Suppressor macrophage (primary cell): ENCODE measurements at places on chromosomes 7 and 10.

DNA sequence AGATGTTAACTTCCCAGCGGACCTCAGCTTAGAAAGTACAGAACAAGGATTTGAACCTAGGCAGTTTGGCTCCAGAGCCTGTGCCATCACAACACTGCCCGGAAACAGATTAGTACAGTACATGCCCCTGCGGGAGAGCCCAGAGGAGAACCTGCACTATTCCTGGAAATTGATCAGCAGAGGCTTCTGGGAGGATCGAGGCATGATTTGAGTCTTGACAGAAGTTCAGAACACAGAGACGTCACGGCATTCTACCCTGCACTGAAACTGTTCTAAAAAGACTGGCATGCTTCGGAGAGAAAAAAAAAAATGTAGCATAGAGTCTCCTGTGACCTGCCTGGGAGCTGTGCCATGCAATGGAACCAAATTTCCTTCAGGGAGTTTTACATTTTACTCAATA is 9.2 kb upstream of the IL6 start:
- no peak for DNase-seq

GRCh38 chr10:34644224-34644623 is 170.9 kb downstream of the PARD3 start:
- no peak for DNase-seq

DNA sequence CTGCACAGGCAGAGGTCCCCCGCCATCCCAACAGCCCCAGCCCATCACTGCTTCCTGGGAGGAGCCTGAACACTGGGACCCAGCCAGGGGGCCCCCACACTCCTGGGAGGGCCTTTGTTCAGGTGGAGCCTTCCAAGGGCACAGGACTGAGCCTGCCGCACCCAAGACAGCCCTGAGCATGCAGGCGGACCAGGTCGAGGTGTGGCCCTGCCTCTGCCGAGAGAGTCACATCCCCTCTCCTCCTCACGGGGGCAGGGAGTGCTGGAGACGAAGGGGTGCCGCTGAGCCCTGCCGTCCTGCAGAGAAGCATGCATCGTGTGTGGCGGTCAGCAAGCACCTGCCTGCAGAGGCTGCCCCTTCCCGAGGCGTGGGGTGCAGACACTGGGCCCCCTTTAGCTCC is 7.3 kb upstream of the MAFK start:
- no peak for DNase-seq

DNA sequence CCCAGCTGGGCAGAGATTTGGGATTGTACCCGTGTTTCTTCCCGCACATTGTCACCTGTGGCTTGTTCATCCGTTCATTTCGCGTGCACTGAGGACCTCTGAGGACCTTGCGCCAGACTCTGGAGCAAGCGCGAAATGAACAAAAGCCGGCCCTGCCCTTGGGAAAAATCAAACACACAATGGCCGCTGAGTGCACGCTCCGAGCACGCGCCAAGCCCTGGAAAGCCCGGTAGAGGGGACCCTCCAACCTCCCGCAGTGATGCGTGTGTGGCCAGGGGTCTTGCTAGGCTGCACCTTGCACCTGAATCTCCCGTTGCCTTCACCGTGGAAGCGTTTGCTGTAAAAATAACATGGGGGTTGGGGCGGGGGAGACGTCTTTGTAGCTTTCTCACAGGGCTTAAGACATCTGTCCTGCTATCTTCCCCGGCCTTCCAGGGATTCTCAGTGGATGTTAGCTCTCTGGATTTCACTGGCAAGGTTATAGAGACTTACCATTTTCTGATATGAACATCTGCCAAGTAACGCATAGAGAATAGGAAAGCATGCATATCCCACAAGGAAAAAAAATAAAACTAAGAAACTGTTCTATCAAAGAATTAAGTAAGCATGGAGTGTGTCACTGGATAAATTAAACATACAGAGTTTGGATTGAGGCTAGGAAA is 37.3 kb downstream of the ZNF777 start:
- DNase-seq = no peak

DNA sequence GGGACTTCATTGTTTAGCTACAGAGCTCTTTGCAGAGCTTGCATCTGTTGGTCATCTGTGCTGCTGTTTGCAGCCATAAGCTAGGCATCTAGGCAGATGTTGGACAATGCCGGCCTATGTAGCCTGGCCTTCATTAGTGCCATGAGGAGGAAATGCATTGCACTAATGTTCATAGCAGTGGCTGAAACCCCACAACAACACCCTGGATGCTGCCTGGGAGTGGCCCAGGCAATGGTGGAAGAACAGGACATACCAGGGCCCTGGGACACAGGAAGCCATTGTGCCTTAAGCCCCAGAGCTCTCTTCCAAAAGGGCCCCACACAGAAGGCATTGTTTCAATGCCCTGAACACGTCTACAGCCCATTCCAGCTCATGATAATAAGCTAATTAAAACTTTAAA is 131.5 kb upstream of the LYZL1 start:
- DNase-seq = no peak
